Natural killer cell treated with Interleukin-12 subunit alpha and Interleukin-12 subunit beta and Interleukin-15 and Interleukin-18, amount 100 ng/mL, for 72 hours (primary cell): ENCODE measurements at places on chromosomes 16 and 17. TPM values are rescaled to one million over a fixed set of nuclear protein-coding genes. Genes with fewer than 3 reads are reported as not detected.

- DNase-seq, result no peak
These were observed 47.7 kb upstream of the XYLT1 start for GRCh38 chr16:17518441-17518840.

Gene NACA2
- total RNA-seq, result not detected

Gene RPL26
- 884 TPM for total RNA-seq

- no peak for DNase-seq
These were observed 29.9 kb upstream of the GINS2 start for GRCh38 chr16:85718682-85719081.

DNA sequence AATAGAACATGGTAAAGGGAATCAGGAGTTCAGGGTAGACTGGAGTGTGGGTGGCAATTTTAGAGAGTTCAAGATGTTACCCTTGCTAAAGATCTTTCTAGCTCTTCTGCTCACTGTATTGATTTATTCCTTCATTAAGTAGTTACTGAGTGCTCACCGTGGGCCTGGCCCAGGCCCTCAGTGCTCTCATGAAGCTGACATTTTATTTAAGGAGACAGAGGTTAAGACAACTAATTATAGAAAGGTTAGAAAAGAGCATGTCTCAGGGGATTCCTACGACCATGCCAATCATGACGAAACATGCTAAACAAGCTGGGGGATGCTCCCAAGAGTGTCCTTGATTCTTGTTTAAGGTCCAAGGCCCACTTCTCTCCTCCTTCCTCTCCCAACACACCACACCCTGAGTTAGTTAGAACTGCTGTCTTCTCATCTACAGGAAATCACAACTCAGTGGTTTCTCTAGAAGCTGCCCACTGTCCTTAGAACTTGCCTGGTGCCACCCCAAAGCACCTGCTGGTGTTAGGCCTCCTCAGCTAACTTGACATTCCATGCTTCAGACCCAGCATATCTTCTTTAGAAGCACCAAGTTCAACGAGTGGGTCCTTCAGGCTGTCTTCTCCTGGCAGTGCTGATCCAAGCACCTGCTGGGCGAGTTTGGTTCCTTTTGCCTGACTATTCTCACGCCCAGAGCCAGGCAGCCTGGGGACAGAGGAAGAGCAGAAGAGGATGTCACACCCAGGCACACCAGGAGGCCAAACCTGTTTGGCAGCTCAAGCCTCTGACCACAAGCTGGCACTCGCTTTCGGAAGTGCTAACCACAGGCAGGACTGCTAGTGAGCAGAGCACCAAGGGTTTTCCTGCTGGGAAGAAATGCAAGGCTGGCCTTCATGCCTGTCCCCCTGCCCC is 79.0 kb downstream of the GAS7 start:
- DNase-seq, result peak; percentile 72

GRCh38 chr17:39229274-39229913 is 3.6 kb upstream of the STAC2 start:
- no peak for DNase-seq

DNA sequence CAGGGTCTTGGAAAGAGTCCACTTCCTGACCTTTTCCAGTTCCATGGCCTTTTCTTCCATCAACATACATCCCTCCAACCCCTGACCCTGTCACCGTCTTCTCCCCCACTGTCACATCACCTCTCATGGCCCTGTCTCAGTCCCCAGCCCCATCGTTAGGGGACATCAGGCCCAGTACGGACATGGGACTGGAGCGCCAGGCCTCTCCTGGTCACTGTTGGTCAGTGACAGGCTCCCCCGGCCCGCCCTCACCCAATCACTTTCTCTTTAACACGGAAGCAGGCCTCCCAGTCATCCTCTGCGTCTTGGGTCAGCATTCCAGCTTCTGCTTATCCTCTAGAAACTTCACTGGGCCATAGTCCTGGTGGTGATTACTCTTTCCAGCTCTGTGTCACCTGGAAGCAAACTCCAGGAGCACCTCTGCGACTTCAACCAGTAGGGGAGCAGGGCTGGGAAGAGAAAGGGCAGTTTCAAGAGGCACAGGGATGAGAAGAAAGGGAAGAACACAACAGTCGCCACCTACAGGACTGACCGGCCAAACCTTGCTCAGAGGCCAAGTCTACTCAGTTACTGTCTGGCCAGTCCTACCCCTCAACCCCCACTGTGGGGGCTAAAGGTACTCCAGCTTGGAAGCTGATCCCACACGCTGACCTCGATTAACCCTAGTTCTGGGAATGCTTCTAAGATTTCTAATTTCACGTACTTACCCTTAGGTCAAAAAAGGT is 15.9 kb upstream of the ICAM2 start:
- no peak for DNase-seq

DNA sequence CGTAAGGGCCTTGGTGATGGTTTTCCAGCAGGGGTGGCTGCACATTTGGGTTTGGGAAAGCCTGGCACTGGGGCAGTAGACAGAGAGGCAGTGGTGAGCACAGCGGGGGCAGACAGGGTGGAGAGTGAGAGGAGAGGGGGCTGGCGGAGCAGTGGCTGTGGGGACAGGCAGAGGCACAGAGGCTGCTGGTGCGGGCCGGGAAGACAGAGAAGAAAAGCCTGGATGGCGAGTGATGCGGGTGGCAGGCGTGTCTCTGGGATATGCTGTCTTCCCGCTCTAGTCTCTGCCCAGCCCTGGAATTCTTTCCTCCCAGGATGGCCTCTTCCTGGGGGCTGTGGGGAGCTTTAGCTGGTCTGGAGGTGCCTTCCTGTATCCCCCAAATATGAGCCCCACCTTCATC is 16.9 kb downstream of the ITGAD start:
- DNase-seq, result peak; percentile 54

DNA sequence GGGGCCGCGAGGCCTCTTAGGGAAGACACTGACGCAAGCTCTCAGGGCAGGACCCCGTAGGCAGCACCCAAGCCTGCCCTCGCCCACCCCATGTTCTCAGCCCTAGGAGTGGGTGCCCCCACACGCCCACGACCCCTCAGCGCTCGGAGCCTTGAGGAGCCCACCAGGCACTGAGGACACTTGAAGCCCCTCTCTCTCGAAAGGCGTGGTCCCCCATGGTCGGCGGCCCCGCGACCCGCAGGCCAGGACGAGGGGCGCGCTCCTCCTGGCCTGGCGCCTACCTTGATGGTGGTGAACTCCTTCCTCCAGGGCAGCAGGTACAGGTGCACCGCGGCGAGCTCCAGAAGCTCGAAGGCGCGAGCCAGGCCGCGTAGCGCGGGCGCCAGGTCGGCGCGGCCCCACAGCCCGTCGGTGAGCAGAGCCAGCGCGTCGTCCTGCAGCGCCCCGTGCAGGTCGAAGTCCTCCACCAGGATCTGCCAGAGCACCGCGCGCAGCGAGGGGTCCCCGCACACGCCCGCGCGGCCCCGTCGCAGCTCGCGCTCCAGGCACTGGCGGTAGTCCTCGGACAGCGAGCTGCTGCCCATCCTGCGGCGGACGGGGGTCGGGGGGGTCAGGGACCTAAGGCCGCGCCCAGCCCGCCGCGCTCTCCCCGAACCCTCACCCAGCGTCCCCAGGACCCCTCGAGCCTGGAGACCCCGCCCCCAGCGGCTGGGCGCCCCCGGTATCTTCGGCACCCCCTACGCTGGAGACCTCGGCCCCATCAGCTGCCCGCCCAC is 668 bp downstream of the SPATA2L start:
- peak; percentile 63 for DNase-seq

Gene NXPH3
- not detected for total RNA-seq

DNA sequence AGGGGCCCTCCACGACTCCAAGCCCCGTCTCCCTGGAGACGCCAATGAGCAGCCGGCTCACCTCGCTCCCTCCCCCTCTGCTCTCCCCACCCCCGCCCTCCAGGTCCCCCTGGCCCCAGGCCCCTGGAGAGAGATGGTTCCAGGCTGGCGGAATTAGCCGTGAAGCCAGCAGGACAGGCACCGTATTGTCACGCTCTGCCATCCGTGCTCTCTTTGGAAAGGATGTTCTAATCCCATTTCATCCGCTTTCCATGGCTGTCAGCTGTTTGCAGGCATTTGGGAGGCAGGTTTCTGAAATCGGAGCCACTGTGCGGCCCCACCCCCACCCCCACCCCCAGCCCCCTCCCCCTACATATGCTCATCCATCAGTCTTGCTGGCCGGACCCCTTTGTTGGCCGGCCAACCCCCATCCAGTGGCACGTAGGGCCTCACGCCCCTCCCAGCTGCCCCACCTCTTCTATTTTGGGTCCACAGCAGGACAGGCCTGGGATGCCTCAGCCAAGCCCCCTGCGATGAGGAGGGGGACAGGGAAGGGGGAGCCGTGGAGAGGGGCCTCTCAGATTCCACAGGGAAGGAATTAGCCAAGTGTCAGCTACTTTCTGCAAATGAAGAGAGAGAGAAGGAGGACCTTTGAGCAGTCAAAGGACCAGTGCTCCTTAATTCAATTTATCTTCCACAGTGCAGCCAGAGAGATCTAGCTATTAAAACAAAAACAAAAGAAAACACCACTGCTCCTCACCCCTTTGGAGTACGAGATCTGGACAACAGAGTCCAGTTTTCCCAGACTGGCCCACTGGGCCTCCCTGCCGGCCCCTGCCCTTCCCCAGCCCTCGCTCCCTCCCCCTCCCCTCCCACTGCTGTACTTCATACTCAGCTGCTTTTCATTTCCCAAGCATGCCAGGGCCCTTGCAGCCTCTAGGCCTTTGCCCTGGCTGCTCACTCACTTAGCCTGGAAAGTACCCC is 30.7 kb downstream of the SDK2 start:
- DNase-seq, result no peak

GRCh38 chr16:7378024-7378695 is 45.5 kb downstream of the RBFOX1 start:
- no peak for DNase-seq

Gene RBFOX1
- not detected for total RNA-seq

GRCh38 chr16:73457851-73458250 is 409.9 kb upstream of the ZFHX3 start:
- DNase-seq, result no peak

GRCh38 chr17:2949469-2950044 is 113.8 kb downstream of the OR1D5 start:
- peak; percentile 20 for DNase-seq

DNA sequence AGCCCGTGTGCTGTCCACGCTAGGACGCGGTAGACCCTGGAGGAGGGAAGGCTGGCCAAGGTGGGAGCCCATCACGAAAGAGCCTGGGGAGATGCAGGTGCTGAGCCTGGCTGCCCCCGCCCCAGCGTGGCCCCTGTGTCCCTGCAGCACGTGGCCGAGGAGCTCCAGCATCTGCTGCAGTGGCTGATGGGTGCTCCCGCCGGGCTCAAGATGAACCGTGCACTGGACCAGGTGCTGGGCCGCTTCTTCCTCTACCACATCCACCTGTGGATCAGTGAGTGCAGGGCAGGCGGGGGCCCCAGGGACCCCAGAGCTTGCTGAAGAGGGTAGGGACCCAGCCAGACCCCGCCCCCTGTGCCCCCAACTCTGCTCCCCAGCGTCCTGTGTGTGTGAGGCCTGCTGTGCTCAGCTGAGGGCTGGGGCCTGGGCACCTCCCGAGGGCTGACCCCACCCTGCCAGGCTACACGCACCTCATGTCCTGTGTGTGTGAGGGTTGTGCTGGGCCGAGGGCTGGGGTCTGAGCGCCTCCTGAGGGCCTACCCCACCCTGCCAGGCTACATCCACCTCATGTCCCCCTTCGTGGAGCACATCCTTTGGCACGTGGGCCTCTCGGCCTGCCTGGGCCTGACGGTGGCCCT is 8.6 kb downstream of the PIGQ start:
- no peak for DNase-seq

- no peak for DNase-seq
These were observed 48.8 kb downstream of the ADCY9 start for GRCh38 chr16:4067262-4068001.

DNA sequence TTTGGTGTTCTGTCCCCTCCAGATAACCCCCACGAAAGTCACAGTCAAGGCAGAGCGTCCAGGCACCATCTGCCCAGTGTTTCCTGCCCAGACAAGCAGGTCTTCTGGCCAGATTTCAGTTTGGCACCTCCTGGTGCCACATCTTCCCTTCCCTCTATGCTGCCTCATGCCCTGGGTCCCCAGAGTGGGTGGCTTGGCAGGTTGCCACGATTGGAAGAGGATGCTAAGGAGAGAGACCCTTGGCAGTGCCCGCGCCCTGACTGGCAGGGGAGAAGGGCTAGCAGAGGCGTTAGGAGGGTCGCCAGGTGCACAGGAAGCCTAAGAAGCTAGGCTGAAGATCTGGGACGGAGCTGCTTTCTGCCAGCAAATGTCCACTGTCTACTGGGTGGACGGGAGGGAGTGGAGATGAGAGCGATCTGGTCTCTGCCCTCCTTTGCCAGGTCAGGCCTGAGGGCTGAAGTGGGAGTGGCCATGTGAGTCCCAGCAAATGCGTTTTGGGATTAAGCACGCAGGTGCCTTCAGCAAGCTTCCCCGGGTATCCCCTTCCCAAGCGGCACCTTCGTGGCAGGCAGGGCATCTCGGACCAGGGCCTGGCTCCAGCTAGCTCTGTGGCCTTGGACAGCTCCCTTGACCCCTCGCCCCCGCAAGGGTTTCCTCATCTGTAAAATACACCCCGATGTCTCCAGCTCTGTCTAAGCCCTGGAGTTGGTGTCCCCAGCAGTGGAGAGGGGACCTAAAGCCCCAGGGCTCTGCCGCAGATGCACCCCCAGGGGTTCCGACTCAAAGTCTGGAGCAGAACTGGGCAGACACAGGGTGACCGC is 13.4 kb upstream of the CD300A start:
- no peak for DNase-seq

DNA sequence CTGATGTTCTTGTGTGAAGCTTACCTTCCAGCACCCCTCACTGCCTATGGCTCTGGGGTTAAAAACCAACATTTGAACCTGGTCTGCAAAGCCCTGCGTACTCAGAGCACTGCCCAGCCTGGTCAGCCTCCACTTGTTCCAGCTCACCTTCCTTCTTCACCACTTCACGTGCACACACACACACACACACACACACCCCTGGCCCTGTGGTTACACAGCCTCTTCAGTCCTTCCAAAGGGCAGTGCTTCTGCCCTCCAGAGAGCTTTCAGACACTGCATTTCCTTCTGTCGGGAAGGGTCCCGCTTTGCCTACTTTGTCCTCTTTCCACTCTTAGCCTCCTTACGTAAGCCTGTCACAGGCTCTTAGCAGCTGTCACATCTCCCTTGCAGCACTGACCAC is 9.6 kb upstream of the TMEM220 start:
- DNase-seq, result no peak

Gene SPN
- 132 TPM for total RNA-seq

DNA sequence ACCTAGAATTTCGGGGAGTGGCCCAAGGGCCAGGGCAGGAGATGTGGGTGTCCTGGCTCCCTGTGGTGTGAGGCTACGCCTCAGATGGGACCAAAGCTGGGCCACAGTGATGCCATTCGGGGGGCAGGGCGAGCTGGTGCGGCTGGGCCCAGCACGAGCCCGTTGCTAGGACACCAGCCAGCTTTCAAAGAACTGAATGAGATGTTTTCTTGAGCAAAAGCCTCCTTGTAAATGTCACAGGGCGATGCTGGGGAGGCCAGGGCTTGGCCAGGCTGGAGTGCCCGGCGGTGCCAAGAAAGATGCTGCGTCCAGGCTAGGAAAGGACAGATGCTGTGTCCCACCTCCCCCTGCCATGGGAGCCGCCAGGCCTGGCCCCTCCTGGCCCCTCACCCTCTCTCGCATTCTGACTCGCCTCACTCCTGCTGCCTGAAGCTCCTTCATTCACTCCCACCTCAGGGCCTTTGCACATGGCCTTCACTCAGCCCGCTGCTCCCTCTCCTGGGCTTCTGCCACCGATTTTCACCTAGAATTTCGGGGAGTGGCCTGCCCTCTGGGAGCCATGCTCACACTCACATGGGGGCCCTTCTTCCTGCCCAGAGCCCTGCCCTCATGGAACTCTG is 39.1 kb downstream of the CPNE2 start:
- no peak for DNase-seq

Gene PHKG2
- 50.2 TPM for total RNA-seq

Gene ZP2
- not detected for total RNA-seq

Gene DLG4
- total RNA-seq, result 8.3 TPM

Gene ADAD2
- total RNA-seq, result not detected

- no peak for DNase-seq
These were observed 5.5 kb downstream of the GAST start for GRCh38 chr17:41717408-41718286.
